ENCODE measurements at places on chromosomes 3 and 15.

DNA sequence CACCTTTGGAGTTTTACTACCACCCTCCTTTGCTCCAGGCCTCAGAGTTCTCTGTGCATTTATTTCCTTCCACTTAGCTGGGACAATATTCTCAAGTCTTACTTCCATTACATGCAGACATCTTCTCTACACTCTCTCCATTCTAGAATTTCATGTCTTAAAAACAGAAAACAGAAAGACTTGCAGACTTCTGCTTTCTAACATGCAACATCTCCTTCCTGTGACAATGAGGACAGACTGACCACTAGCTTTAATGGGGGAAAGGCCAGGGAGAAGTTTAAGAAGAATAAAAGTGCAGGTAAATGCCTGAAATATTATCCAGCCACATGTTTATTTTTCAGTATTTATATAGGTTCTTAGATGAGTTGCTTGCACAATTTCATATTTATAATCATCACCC, 17.1 kb upstream of the CSTA start:
- no peak for DNase-seq

GRCh38 chr3:157104928-157105652, 54.9 kb downstream of the CCNL1 start:
- DNase-seq, result no peak

GRCh38 chr3:16286161-16286560, 21.1 kb downstream of the OXNAD1 start:
- DNase-seq, result peak; percentile 78

GRCh38 chr3:157805538-157805937, 300.7 kb downstream of the SHOX2 start:
- DNase-seq, result no peak

- DNase-seq, result no peak
These were observed 110.3 kb downstream of the LSM3 start for GRCh38 chr3:14288833-14289451.

DNA sequence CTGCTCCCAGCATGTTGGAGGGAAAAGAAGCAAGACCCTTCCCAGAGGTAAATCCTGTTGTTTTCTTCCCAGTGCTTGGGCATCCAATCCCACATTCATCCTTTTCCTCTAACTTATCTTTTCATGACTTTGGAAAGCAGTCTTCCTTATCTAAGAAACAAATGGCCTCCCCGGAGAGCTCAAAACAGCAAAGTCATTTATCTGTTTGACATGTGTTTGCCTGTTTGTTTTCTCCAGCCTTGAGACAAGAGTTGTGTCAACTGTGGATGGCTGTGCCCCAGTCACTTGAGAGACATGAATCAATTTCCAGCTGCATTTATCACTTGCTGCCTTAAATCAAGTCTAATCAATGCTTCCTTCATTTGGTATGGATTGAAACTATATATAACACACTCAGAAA, 103.9 kb downstream of the SHQ1 start:
- no peak for DNase-seq

DNA sequence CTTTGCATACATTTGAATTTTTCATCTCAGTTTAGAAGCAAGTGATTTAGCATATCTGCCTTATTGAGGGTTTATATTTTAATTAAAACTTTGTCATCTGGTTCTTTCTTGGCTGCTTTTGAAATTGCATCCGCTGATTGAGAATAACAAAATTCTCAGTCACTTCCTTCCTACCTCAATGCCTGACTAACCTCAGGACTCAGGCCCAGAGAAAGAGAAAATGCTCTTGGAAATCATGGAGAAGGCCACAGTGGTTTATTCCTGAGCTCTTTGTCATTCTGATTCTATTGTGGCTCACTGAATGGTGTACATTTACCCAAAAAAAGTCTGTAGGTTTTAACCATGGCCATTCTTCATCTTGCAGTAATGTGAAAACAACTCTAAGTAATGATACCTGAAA, 533.9 kb downstream of the TBL1XR1 start:
- no peak for DNase-seq

GRCh38 chr3:57059411-57059810, 1.1 kb upstream of the SPATA12 start:
- no peak for DNase-seq

DNA sequence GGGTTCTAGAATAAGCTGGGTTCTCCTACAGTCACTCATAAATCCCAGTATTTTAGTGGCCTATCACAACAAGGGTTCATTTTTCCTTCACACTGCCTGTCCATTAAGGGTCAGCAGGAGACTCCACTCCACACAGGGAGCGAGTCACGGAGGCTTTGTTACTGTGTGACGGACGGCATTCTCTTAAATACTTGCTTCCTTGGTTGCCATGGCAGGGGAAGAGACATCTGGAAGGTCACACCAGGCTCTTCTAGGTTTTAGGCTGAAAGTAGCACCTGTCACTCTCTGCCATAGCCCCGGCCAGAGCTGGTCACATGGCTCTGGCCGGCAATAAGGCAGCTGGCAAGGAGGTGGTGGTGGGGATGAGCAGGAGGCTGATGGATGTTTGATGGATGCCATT, 89.4 kb upstream of the ANKRD34C start:
- no peak for DNase-seq

DNA sequence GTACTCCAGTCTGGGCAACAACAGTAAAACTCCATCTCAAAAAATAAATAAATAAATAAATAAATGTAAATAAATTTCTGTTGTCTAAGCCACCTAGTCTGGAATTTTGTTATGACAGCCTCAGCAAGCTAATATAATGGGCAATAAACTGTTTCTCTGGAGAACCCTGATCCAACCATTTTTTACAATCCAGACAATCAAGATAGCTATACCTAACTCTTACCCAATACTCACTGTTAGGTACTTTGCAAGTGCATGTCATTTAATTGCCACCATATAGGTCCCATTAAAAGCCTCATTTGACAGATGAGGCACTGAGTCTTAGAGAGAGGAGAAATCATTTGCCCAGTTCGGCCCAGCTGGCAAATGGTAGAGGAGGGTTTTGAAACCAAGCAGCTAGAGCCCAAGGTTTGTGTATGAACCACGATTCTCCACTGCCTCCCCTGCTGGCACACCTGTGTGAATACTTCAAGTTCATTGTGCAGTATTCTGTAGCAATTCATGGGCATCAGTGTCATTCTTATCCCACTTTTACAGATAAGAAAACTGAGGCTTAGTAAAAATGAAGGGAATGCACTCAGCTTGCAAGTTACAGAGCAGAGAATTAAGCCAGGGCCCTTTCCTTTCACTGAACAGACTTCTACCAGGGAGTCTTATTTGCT, 107.0 kb upstream of the UBE2E1 start:
- no peak for DNase-seq

GRCh38 chr15:80701676-80702311, 6.7 kb downstream of the ABHD17C start:
- no peak for DNase-seq
